ENCODE measurements at places on chromosomes 7 and 10.

DNA sequence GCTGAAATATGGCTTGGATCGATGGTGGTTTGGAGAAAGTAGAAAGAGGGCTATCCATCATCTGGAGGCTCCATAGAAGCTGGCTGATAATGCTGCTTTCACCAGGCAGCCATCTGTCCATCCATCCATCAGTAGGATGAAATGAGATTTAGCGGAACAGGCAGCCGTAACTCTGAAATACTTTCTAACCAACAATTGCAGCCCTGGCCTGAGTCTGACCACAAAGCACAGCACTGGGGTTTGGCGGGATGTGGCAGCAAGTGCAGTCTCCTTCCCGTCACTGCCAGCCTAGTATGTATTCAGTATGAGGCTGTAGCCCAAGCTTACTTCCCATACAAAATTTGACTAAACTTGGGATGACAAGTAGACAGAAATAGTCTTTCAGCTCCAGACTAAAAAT, 38.0 kb downstream of the R3HCC1L start:
- DNase-seq = no peak

GRCh38 chr10:133309720-133310398, 1.1 kb downstream of the ZNF511 start:
- DNase-seq = no peak

DNA sequence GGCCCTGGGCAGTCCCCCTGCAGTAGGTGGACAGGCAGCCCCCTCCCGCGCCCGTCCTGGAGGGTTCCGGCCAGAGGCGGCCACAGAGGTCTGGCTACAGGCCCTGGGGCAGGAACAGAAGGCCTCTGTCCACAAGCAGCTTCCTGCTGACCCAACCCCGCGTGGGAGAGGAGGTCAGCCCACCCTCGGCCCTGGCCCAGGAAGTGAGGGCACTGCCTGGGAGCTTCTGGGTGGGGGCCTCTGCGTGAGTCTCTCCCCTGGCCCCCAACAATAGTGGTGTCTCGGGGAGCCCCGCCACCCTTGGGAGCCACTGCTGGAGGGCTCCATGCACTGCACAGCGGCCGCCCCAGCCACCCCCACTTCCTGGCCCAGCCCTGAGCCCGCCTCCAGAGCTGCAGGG, 4.7 kb downstream of the MICALL2 start:
- no peak for DNase-seq

DNA sequence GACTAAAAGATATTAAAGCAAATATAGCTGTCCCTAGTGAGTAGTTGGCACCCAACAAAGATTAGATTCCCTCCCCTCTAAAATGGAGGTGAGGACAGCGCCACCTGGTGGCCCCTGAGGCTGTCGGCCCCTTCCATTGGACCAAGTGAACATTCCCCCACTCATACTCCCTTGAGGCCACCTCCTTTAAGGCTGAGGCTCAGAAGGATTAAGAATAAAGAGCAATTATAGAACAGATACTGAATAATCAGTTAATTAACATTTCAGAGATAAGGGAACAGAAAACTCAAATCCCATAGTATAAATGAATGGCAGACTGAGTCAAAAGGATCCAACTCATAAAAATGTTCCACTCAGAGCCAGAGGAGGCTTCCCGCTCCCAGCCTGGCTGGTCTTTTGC, 130.4 kb upstream of the GHITM start:
- DNase-seq = no peak

- DNase-seq = no peak
Observed at GRCh38 chr7:19066170-19066569, 51.3 kb downstream of the TWIST1 start.

GRCh38 chr10:27890971-27891370, 107.9 kb downstream of the ODAD2 start:
- no peak for DNase-seq

- no peak for DNase-seq
Observed at GRCh38 chr7:37467002-37467401, 18.3 kb upstream of the ELMO1 start.

DNA sequence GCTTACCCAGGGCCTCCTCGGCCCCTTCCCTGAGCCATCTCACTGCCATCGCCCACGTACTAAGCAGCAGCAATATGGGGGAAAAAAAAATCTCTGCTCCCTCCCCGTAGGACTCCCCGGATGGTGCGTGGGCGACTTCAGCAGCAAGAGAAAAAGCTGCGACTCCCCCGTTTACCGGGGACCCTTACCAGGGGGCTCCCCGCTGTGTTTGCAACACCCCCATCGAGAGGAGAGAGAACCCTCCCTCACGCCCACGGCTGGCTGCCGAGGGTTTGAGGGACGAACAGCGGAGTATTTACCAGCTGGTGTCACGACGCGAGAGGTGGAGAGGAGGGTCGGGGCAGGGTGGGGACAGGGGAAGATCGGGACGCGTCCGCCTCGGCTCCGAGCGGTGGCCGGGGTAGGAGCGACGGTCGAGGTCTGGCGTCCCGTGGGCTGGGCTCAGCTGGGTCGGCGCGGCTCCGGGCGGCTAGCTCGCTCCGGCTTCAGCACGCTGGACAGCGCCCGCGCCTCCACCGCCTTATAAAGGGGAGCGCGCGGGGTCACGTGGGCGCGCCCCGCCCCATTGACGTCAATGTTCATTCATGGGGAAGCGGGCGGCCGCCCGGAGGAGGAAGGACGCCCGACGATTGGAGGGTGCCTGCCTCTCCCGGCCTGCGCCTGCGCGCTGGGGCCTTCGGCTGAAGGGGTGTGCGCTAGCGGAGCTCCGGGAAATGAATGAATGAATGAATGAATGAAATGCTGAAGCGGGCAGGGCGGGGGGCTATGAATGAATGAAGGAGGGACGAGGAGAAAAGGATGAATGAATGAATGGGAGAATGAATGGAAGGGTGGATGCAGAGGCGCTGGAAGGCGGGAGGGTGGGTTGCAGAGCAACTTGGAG, at the start of gene VGF:
VGF (minus strand) TSS at position 495 of the 883 bp plus-strand sequence. CDS start 726 bp downstream, outside the sequence.
- DNase-seq = peak; percentile 85

DNA sequence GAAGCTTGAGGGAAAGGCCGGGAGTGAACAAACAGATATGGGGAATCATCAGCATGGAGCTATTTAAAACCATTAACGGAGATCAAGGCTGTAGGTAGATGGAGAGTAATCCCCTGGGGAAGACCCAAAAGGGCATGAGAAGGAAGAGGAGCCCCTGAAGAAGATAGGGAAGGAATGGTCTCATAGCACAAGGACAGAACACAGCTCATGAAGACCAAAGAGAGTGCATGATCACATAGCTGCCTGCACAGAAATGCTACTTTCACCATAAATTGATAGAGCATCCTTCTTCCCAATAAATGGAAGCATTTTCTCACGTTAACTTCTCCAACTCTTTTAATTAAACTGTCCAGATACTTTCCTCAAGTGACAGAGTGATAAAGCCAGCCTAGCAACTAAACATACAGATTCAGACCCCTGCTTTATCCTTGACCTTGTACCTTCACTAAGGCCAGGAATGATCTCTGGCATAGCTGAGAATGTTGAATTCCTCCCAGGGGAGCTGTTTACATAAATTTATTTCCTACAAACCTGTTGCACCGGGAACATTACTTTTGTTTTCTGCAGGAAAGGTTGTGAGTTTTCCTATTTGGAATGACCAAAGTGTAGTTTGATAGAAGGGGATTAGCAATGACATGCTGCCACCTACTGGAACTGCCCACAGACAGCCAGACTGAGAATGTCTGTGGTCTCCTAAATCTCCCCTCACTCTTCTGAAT, 110.8 kb upstream of the LRGUK start:
- peak; percentile 21 for DNase-seq

GRCh38 chr7:154856733-154857132, 146.2 kb downstream of the PAXIP1 start:
- DNase-seq = no peak

DNA sequence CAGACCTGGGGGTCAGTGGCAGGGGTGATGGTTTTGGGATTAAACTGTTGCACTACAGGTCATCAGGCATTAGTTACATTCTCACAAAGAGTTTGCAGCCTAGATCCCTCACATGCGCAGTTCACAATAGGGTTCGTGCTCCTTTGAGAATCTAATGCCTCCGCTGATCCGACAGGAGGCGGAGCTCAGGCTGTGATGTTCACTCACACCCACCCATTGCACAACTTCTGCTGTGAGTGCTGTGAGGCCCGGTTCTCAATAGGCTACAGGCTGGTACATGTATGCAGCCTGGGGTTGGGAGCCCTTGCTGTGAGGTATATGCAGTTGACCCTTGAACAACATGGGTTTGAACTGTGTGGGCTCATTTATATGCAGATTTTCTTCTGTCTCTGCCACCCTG, 416.4 kb downstream of the GFRA1 start:
- DNase-seq = no peak

GRCh38 chr10:59991661-59992060, 85.3 kb upstream of the CCDC6 start:
- DNase-seq = peak; percentile 55

DNA sequence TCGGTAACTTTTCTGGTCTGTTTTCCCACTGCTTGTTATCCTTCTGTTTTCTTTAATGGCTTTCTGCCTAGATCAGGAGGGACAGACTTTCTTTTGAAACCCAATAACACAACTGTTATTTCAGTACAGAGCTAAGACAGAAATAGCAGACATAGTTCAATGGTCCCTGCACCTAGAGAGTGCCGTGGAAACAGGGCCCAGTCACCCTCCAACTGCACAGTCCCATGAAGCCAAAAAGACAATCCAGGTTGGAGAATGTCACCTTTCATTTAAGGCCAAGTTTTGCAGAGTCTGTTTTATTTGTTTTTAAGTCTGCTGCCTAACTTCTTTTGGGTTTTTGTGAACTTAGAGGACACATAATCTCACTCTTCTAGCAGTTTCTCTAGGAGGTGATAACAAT, 2.5 kb downstream of the AIMP2 start:
- DNase-seq = no peak

- no peak for DNase-seq
Observed at GRCh38 chr7:131897790-131898165, 341.4 kb upstream of the PODXL start.

GRCh38 chr10:87617503-87617902, 42.2 kb upstream of the PAPSS2 start:
- no peak for DNase-seq

DNA sequence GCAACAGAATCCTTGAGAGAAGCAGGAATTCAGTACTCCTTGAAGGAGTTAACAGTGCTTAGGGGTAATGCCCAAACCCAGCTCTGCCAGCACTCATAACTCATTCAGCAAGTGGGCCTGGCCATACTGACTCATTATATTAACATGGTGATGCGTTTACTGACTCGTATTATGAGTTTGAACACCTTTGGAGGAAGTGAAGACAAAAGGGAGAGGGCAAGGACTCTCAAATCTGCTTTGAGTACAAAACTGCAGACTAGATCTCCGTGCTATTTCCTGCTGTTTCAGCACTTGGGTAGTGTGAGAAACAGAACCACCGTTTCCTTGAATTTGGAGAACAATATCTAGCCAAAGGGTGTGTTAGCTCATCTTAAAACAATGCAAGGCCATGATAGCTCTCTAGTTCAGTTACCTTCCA, 30.8 kb downstream of the SLC16A9 start:
- DNase-seq = no peak

DNA sequence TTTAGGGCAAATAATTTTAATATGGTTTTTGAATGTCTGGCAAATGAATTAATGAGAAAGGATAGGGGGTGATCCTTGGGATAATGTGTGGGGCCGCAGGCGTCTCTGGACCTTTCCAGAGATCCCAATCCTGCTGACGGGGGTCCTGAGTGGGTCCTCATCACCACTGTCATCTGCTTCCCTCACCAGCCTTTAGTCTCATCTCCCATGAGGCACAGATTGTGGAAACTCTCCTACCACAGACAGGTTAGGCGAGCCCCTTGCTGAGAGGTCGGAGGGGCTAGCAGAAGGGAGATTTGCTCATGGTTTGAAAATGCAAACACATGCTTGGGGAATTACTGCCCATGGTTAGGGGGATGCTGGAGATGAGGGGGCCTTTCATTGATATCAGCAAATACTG, 484.6 kb downstream of the RPS24 start:
- DNase-seq = no peak

DNA sequence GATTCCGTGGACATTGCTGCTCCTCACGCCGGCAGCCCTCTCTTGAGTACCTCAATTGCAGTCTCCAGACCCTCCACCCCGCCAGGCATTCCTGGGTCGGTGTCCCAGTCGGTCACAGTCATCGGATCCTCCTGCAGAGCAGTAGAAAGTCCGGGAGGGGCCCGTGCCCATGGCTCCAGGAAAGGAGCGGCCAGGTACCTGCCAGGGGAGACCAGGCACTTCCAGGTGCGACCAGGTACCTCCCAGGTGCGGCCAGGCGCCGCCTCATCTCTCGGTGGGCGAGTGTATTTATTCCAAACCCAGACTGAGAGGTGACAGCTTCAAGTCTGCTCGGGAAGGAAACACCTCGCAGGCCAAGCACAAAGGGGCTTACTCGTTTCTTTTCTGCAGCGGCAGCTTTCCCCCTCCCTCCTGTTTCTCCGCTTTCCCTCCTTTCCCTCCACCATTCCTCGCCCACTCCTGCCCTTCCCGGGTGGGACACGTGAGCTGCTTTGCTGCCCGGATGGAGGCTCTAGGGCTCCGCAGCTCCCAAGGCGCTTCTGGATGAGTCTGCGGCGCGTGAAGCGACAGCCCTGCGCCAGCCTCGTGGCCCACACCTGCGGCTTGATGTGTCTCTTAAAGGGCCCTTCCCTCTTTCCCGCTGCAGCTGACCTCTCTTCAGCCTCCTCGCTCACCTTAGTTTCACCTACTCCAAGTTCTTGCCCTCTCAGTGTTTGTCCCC, 39.4 kb upstream of the AGK start:
- DNase-seq = no peak

DNA sequence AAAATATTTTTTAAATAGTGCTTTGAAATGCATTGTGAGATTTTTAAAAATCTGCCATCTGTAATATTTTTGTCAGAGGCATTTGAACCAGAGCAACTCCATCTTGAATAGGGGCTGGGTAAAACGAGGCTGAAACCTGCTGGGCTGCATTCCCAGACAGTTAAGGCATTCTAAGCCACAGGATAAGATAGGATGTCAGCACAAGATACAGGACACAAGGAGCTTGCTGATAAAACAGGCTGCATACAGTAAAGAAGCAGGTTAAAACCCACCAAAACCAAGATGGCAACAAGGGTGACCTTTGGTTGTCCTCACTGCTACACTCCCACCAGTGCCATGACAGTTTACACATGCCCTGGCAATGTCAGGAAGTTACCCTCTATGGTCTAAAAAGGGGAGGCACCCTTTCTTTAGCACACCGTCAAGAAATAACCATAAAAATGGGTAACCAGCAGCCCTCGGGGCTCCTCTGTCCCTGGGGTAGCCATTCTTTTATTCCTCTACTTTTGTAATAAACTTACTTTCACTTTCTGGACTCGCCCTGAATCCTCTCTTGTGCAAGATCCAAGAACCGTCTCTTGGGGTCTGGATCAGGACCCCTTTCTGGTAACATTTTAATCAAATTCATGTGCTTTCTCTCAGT, 273.7 kb downstream of the SEMA3D start:
- no peak for DNase-seq

GRCh38 chr10:94343151-94343550, 19.6 kb downstream of the NOC3L start:
- no peak for DNase-seq

- DNase-seq = no peak
Observed at GRCh38 chr7:12386313-12386740, 17.3 kb downstream of the VWDE start.

- DNase-seq = no peak
Observed at GRCh38 chr7:151853896-151854719, 22.8 kb downstream of the PRKAG2 start.

Data from DMS 273 treated with DMSO at 0.1 percent for 48 hours (cell line).